ENCODE measurements at places on chromosomes 4 and X. TPM values are rescaled to one million over a fixed set of nuclear protein-coding genes. Genes with fewer than 3 reads are reported as not detected.

DNA sequence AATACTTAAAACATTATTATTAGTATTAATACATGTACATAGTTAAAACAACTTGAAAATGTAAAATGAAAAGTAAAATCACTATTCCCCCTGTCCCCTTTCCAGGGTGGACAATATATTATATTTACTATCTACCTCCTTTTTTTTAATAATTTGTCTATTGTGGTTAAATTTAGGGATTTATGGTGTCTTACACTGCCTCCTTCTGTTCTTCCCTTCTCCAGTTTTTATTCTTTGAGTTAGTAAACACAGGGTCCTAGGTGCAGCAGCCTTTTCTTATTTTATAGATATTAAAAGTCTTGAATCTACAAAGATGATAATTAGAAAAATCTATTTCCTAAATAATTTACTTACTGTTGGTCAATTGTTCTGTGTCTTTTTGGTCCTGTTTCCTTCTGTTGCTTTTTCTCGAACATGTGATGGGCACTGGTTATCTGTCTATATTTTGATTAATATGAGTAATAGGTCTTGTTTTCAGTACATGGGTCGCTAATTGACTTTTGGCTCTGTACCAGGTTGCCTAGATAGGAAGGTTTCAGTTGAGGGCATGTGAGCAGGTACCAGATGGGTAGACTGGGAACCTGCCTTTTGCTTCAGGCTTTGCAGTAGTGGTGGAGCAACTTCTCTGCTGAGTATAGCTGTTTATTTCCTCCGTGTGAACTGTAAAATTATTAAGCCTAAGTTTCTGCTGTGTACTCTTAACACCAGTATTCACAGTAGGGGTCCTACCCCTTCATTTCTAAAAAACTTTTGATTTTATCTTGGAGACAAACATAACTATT is 1.1 kb downstream of the NUDT9 start:
- peaks cover 7% of the 10 kb centered on the region for H3K36me3 ChIP-seq
- H3K4me3 ChIP-seq, result peak overlapping the region; percentile 98
- H3K27me3 ChIP-seq, result no peaks in the 10 kb centered on the region
- H3K27ac ChIP-seq, result peak overlapping the region; percentile 100
- peaks cover 9% of the 10 kb centered on the region for H3K4me1 ChIP-seq

DNA sequence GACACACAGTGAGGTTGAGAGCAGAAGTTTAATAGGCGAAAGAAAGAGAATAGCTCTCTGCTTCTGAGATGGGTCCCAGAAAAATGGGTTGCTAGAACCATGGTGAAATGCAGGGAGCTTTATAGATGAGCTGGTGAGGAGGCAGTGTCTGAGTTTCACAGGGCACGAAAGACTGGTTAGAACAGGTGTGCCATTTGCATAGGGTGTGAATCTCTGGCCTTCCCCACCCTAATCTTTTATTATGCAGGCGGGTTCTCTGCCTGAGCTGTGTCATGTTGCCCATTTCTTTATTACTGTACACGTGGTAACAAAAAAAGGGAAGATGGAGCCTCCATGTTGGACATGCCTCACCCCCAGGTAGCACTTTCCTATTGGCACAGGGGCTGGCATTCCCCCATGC is 39.1 kb downstream of the FUNDC1 start:
- no peak overlapping the region for H3K27ac ChIP-seq
- H3K4me3 ChIP-seq, result no peak overlapping the region
- H3K36me3 ChIP-seq, result no peaks in the 10 kb centered on the region

DNA sequence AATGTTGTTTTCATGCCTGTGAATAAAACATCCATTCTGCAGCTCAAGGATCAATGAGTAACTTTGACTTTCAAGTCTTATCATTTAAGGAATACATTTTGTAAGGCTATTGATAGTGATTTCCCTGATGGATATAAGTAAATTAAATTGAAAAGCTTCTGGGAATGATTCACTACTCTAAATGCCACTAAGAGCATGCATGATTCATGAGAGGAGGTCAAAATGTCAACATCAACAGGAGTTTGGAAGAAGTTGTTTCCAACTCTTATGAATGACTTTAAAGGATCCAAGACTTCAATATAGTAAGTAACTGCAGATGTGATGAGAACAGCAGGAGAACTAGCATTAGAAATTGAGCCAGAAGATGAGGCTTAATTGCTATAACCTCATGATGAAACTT is 1487.3 kb downstream of the PCDH7 start:
- no peak overlapping the region for H3K27ac ChIP-seq
- no peaks in the 10 kb centered on the region for H3K27me3 ChIP-seq
- H3K4me3 ChIP-seq, result no peak overlapping the region
- no peaks in the 10 kb centered on the region for H3K36me3 ChIP-seq
- no peak for DNase-seq
- H3K4me1 ChIP-seq, result peaks cover 1% of the 10 kb centered on the region

DNA sequence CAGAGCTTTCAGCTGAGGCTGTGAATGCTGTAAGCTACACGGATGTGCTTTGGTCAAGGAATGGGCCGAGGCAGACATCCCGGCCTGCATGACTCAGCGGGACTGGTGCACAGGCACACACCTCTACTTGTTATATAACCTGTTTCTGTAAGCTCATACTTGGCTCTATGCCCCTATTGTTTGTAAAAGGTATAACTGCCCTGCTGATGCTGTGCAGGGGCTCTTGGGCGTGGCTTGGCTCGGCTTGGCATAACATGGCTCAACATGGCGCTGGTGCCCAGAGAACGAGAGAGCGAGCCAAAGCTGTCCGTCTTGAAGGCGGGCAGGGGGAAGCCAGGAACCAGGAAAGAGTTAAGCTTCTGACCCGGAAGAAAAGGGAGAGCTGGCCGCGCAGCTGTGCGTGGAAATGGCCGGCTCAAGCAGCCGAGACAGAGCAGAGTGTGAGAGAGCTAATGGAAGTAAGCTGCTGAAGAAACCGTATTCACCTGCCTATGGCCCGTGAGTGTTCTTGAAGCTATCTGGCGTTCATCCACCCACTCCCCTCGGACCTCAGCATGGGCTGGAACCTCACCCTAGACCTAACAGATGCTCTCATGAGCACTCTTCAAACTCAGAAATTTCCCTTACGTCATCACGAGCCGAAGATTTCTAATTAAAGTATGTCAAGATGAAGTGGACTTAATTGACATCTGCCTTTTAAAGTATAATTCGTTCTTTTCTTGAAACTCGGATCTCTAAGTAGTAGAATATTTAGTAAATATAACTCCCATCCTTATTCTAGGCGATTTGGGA is 286.3 kb upstream of the AGA start:
- peaks cover 6% of the 10 kb centered on the region for H3K4me1 ChIP-seq
- peak; percentile 81 for DNase-seq
- no peak overlapping the region for H3K27ac ChIP-seq
- no peaks in the 10 kb centered on the region for H3K27me3 ChIP-seq

DNA sequence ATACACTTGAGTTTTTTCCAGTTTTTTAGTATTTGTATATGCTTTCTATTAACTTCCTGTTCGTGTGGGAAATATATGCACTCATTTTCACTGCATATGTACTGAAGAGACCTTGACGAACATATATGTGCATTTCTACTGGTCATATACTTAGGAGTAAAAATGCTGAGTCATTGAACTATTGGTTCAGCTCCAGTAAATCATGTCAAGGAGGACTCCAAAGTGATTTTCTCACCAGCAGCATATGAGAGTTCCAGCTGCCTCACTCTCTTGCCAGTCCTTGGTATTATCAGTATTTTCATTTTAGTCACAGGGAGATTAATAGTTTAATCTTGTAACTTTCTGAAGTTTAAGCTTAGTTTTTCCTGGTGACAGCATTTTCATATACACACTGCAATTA is 2750.2 kb downstream of the ARAP2 start:
- peaks cover under 1% of the 10 kb centered on the region for H3K36me3 ChIP-seq
- H3K27ac ChIP-seq, result peak overlapping the region; percentile 42
- H3K27me3 ChIP-seq, result no peaks in the 10 kb centered on the region
- no peaks in the 10 kb centered on the region for H3K4me1 ChIP-seq
- H3K4me3 ChIP-seq, result no peak overlapping the region
- peak; percentile 6 for DNase-seq

GRCh38 chr4:123096038-123096437 is 173.6 kb upstream of the NUDT6 start:
- H3K36me3 ChIP-seq, result peaks cover 2% of the 10 kb centered on the region
- DNase-seq, result peak; percentile 32
- no peaks in the 10 kb centered on the region for H3K4me1 ChIP-seq
- no peaks in the 10 kb centered on the region for H3K27me3 ChIP-seq

DNA sequence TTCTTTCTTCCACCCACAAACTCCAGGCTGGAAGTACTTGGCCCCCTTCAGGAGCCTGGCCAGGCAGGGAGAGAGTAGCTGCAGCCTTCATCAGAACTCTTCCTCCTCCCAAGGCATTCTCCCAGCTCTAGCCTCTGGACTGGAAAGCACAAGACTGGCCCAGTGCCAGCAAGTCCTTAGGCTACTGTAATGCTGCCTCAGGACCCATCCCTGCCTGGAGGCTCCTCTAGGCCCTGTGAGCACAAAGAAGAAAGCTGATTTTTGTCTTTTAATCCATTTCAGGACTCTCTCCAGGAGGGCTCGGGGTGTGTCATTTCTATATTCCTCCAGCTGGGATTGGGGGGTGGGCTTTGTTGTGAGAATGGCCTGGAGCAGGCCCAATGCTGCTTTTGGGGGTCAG is 10.8 kb downstream of the AWAT2 start:
- H3K27me3 ChIP-seq, result peaks cover 36% of the 10 kb centered on the region
- H3K27ac ChIP-seq, result no peak overlapping the region
- H3K4me3 ChIP-seq, result no peak overlapping the region
- H3K36me3 ChIP-seq, result no peaks in the 10 kb centered on the region

- no peak overlapping the region for H3K27ac ChIP-seq
- H3K4me3 ChIP-seq, result no peak overlapping the region
- H3K4me1 ChIP-seq, result no peaks in the 10 kb centered on the region
- no peak for DNase-seq
Observed at GRCh38 chr4:135492439-135492838, 1290.8 kb upstream of the PABPC4L start.

DNA sequence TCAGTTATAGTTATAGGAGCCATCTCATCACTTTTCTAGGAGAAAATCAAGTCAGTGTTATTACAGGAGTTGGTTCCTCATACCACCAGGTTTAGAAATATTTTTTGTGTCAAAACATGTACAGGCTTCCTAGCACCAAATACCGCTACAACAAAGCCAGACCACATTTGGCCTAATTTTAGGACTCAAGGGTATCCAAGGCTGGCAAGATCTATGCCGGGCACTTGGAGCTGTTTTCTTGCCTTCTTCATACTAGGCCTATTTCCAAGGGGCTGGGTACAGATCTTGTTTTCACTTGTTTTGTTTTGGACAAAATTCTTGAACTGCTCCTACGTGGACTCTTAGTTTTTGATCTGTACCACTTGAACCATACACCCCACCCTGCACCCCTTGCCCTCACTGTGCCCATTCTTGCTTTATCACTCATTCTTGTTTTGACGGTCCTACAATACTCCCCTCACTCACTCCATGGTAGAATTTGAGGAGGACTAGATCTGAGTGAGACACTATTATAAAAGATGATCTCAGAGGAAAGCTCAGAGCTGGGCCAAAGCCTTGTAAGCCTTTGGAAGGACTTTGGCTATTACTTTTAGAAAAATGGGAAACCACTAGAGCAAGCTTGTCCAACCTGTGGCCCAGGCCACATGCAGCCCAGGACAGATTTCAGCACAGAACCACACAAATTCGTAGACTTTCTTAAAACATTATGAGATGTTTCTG is 17.7 kb upstream of the TMEM144 start:
- peaks cover 26% of the 10 kb centered on the region for H3K36me3 ChIP-seq
- no peak overlapping the region for H3K27ac ChIP-seq

Gene RHOXF1
- total RNA-seq, result not detected

Gene PABPC4L
- 0.25 TPM for total RNA-seq

GRCh38 chr4:54187148-54187547 is 41.9 kb upstream of the PDGFRA start:
- no peaks in the 10 kb centered on the region for H3K27me3 ChIP-seq
- no peak overlapping the region for H3K27ac ChIP-seq

DNA sequence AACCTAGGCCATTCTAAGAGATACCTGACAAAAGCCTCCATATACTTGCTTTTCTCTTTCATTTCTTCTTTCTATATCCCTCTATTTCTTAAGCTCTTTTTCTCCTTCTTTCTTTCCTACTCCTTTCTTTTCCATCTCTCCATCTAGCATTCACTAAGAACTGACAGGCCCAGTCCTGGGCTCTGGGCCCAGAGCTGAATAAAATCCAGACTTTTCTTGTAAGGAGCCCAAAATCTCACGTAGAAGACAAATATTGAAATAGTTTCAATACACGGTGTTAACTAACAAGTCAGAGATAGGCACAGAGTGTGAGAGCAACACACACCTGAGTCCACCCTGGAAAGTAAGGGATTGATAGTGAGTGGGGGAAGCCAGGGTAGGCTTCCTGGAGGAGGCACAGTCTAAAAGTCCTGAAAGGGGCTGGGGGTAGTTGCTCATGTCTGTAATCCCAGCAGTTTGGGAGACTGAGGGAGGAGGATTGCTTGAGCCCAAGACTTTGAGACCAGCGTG is 73.2 kb upstream of the EFNB1 start:
- no peak overlapping the region for H3K4me3 ChIP-seq
- H3K27me3 ChIP-seq, result peaks cover 48% of the 10 kb centered on the region
- no peak overlapping the region for H3K27ac ChIP-seq
- no peak for DNase-seq
- no peaks in the 10 kb centered on the region for H3K4me1 ChIP-seq

Gene TLR1
- total RNA-seq, result 2.2 TPM

Gene CFAP299
- total RNA-seq, result not detected

GRCh38 chrX:119685225-119686066 is 7.5 kb downstream of the SEPTIN6 start:
- H3K36me3 ChIP-seq, result no peaks in the 10 kb centered on the region
- H3K27me3 ChIP-seq, result no peaks in the 10 kb centered on the region
- no peak overlapping the region for H3K27ac ChIP-seq

GRCh38 chr4:168758351-168758876 is 251.6 kb downstream of the CBR4 start:
- peaks cover 41% of the 10 kb centered on the region for H3K4me1 ChIP-seq
- DNase-seq, result peak; percentile 22

DNA sequence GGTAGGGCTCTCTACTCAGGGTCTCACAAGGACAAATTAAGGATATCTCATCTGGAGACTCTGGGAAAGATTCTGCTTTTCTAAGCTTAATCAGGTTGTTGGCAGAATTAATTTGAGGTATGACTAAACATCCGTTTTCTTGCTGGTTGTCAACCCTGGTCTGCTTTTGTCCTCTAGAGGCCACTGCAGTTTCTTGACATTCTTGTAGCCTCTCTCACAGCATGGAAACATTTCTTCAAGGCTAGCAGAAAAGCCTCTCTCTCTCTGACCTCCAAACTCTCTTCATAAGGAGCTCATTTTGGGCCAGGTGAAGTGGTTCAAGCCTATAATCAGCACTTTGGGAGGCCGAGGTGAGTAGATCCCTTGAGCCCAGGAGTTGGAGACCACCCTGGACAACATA is 749.5 kb upstream of the PCDH7 start:
- H3K27me3 ChIP-seq, result no peaks in the 10 kb centered on the region
- no peak overlapping the region for H3K4me3 ChIP-seq
- H3K27ac ChIP-seq, result no peak overlapping the region
- no peaks in the 10 kb centered on the region for H3K36me3 ChIP-seq

Gene TMEM271
- not detected for total RNA-seq
